ENCODE measurements at places on chromosomes 4 and X. TPM values are rescaled to one million over a fixed set of nuclear protein-coding genes. Genes with fewer than 3 reads are reported as not detected.

DNA sequence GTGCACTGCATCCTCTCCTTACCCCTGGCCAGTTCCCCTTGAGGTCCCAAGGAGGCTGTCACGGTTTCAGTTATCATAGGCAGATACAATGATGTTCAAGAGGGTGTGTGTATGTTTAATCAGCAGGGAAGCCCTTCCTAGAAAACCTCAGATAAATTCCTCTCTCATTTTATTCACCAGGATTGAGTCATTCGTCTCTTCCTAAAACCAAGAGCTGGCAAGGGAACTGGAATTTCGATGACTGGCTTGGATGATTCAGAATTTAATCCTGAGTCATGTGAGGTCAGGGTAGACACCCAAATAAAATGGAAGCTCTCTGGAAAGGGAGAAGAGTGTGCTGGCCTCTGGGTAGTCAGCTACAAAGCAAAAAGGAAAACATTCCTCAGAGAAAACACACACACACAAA lies 106.2 kb upstream of the RAPGEF2 start:
- no peaks in the 10 kb centered on the region for H3K36me3 ChIP-seq
- no peaks in the 10 kb centered on the region for H3K27me3 ChIP-seq
- H3K4me1 ChIP-seq, result no peaks in the 10 kb centered on the region
- no peak overlapping the region for H3K4me3 ChIP-seq

The PAGE5 gene
- total RNA-seq, result not detected

The OCIAD1 gene
- 262 TPM for total RNA-seq

DNA sequence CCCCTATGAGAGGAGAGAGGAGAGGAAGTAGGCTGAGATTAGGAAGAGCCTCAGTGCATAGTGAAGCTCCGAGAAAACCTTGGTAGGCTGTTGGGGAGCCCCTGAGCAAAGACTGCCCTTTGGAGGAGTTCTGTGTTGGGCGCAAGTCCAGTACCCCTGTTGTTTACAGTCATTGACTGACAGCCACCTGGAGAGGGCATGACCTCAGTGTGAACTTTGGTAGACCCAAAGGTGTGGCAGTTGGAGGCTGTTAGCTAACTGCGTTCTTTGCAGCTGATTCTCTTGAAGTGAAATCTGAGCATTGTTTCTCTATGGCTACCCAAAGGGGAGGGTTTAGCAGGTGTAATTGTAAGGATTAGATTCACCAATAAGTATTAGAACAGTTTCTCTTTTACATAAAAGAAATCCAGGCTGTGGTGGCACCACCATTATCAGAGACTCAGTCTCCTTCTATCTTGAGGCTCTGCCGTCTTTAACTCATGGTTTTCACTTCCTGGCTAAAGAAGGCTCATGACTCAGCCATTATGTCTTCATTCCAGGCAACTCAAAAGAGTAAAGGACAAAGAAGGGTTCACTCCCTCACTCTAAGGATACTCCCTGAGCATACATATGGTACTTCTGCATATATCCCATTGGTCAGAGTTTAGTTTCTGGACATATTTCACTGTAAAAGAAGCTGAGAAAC lies 33.4 kb downstream of the ANXA3 start:
- H3K4me1 ChIP-seq, result no peaks in the 10 kb centered on the region
- H3K27ac ChIP-seq, result no peak overlapping the region
- H3K36me3 ChIP-seq, result no peaks in the 10 kb centered on the region
- no peak for DNase-seq
- H3K27me3 ChIP-seq, result no peaks in the 10 kb centered on the region
- no peak overlapping the region for H3K4me3 ChIP-seq

The EDNRA gene
- 50.6 TPM for total RNA-seq

DNA sequence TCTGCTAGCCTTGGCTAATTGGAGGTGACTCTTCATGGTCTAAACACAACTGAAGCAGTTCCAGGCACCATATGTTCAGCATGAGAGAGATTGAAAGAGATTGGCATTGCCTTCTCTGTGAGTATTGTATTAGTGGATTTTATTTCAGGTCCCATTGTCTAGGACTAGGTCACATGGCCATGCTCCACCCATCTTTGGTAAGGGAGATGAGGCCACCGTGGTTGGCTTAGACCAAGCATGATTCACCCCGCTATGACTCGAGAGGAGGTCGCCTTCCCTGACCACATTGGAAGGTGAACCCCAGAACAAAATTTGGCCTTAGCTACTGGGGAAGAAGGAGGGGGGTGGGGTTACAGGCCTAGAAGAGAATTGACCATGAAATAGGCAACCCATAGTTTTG lies 109.9 kb upstream of the BCOR start:
- H3K27me3 ChIP-seq, result no peaks in the 10 kb centered on the region
- H3K36me3 ChIP-seq, result no peaks in the 10 kb centered on the region
- no peak for DNase-seq
- H3K4me1 ChIP-seq, result no peaks in the 10 kb centered on the region

- H3K27me3 ChIP-seq, result no peaks in the 10 kb centered on the region
- no peak for DNase-seq
- no peak overlapping the region for H3K4me3 ChIP-seq
- no peaks in the 10 kb centered on the region for H3K36me3 ChIP-seq
Measured at GRCh38 chr4:78809928-78810835, 34.0 kb downstream of the BMP2K start.

- no peak for DNase-seq
- H3K4me3 ChIP-seq, result no peak overlapping the region
- H3K27me3 ChIP-seq, result no peaks in the 10 kb centered on the region
- H3K27ac ChIP-seq, result no peak overlapping the region
Measured at GRCh38 chr4:17635056-17635455, 20.6 kb downstream of the MED28 start.

DNA sequence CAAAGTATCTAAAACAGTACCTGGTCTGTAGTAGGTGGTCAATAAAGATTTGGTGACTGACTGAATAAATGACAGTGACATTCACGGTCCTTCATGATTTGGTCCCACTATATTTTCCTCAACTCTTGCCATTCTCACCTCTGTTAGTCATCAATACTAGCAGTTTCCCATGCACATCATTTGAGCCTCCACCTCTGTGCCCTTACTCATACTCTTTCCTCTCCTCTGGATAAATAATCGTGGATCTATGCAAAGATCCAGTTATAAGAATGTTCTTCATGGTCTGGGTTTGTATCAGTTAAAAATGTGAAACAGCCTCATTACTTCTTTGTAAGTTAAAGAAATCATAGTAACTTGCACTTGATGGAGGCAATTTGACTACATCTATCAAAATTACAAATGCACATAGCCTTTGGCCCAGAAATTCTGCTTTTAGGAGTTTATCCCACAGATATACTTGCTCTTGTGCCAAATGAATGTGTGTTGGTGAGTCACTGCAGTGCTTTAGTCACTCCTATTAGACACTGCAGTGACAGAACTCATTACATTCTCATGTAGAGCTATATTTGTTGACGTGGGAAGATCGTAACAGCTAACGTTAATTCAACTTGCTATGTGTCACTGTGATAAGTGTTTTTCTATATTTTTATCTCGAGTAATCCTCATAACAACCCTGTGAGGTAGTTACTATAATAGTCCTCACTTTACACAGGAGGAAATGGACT lies 121.9 kb upstream of the SMIM10 start:
- no peaks in the 10 kb centered on the region for H3K4me1 ChIP-seq
- H3K27me3 ChIP-seq, result no peaks in the 10 kb centered on the region
- no peaks in the 10 kb centered on the region for H3K36me3 ChIP-seq
- no peak overlapping the region for H3K4me3 ChIP-seq
- DNase-seq, result no peak

The CCDC120 gene
- 1.6 TPM for total RNA-seq

DNA sequence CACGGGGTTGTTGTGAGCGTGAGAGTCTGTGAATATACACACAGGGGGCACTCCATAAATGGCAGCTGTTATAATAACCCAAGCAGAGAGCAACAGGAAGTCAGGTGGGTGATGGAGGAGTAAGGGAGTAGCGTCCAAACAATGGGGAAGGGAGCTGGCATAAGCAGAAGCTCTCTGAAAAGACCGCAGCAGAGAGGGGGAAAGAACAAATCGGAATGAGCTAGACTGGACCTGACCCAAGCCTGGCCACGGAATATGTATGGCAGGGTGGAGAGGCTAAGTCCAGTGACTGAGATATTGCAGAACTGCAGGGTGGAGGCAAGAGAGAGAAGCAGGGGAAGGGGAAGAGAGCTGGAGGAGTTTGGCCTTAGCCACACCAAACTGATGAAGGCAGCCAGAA lies 6.5 kb upstream of the GJB1 start:
- no peaks in the 10 kb centered on the region for H3K4me1 ChIP-seq
- no peaks in the 10 kb centered on the region for H3K36me3 ChIP-seq
- H3K4me3 ChIP-seq, result no peak overlapping the region
- no peak for DNase-seq
- no peaks in the 10 kb centered on the region for H3K27me3 ChIP-seq

The GPR143 gene
- total RNA-seq, result 3.7 TPM

The ANK2 gene
- 512 TPM for total RNA-seq

- H3K4me1 ChIP-seq, result no peaks in the 10 kb centered on the region
- no peak overlapping the region for H3K27ac ChIP-seq
- no peak overlapping the region for H3K4me3 ChIP-seq
- no peaks in the 10 kb centered on the region for H3K36me3 ChIP-seq
- peaks cover 2% of the 10 kb centered on the region for H3K27me3 ChIP-seq
- DNase-seq, result no peak
Measured at GRCh38 chr4:140515423-140515822, 8.5 kb upstream of the ELMOD2 start.

- H3K27ac ChIP-seq, result no peak overlapping the region
- H3K27me3 ChIP-seq, result peaks cover 11% of the 10 kb centered on the region
- no peaks in the 10 kb centered on the region for H3K36me3 ChIP-seq
- DNase-seq, result no peak
- no peak overlapping the region for H3K4me3 ChIP-seq
Measured at GRCh38 chr4:1446502-1447386, 40.5 kb upstream of the NKX1-1 start.

DNA sequence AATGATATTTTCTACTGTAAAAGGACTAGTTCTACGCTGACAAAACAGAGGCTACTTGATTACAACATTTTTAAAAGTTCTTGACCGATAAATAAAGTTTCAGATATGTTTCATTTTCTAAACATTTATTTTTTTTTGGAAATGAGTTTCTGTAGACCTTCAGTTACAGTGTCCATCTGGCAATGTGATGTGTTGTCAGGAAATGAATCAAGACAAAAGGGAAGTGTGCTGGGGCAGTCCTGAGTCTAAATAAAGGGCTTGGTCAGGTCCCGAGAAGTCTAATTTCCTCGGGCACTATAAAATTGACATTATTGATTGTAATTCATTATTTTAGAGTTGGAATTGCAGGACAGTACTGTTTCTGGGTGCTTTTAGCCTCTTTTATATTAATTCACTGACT lies 57.0 kb upstream of the FTHL17 start:
- H3K27ac ChIP-seq, result no peak overlapping the region
- H3K27me3 ChIP-seq, result peaks cover 2% of the 10 kb centered on the region
- no peaks in the 10 kb centered on the region for H3K4me1 ChIP-seq

The PLAC8 gene
- 1.1 TPM for total RNA-seq

DNA sequence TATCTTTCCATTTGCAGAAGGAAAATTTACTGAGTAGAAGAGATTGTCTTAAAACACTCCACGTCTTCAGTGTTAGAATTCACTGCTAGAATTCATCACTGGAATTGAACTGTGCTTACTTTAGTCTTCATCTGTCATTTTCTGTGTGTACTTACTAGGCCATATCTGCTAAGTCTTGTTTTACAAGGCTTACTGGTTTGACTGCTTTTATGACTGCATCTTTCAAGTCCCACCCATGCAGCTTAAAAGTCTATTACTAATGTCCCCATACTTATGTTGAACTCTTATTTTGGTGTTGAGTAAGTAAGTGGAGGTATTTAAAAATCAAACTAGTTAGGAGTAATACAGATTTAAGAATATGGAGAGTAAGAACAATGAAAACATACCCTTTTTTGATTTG lies 14.6 kb downstream of the CLCN3 start:
- no peak for DNase-seq
- H3K4me1 ChIP-seq, result no peaks in the 10 kb centered on the region
- no peaks in the 10 kb centered on the region for H3K27me3 ChIP-seq
- no peak overlapping the region for H3K27ac ChIP-seq
- no peak overlapping the region for H3K4me3 ChIP-seq
- H3K36me3 ChIP-seq, result peaks cover 3% of the 10 kb centered on the region

The XAGE1A gene
- not detected for total RNA-seq

The CCKAR gene
- 1.3 TPM for total RNA-seq

The BANK1 gene
- total RNA-seq, result 0.61 TPM

DNA sequence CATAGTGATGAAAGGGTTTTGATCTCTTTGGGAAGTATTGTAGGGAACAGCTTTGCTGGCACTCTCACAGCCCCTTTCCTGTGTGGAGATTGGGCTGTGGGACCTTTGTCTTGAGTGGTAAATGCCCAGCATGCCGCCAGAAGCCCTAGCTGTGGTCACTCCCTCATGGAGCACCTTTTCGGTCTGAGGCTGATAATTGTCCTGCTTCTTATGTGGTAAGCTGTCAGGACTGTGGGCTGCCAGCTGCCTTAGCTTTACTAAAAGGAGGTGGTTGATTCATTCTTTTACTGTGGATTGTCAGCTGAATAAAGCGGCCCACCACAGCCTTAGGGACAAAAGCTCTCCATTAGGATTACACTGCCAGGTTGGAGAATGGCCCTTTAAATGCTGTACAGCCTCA lies 7.1 kb downstream of the PASD1 start:
- H3K27me3 ChIP-seq, result no peaks in the 10 kb centered on the region
- H3K27ac ChIP-seq, result no peak overlapping the region
- no peak overlapping the region for H3K4me3 ChIP-seq
- peak; percentile 40 for DNase-seq

DNA sequence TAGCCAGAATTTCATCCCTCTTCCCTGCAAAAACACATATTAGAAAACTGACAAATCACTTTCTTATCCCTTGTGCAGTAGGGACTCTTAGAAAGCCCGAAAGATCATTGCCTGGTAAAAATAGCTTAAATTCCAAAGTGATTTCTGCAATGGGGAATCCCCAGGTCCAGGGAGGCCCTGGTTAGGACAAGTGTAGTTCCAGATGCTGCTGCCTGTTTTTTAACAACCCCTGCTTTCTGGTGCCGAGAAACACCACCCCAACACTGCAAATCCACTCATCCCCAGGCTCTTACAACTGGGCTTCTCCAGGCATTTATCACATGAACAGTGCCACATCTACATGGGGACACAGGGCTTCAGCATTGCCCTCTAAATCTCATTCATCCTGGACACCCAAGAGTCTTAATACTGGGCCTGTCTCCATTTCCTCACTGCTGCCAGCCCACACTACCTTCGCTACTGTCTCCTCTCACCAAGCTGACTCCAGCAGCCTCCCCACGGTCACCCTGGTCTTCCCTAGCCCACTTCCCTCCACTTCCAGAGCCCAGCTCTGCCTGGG lies 112.2 kb upstream of the PSAPL1 start:
- H3K36me3 ChIP-seq, result no peaks in the 10 kb centered on the region
- DNase-seq, result no peak
- no peak overlapping the region for H3K27ac ChIP-seq
- peaks cover 6% of the 10 kb centered on the region for H3K4me1 ChIP-seq
- no peak overlapping the region for H3K4me3 ChIP-seq
- no peaks in the 10 kb centered on the region for H3K27me3 ChIP-seq

- no peaks in the 10 kb centered on the region for H3K27me3 ChIP-seq
- no peaks in the 10 kb centered on the region for H3K36me3 ChIP-seq
- no peak overlapping the region for H3K27ac ChIP-seq
- H3K4me1 ChIP-seq, result no peaks in the 10 kb centered on the region
Measured at GRCh38 chr4:163680386-163681098, 186.1 kb downstream of the TMA16 start.

The MAGEA9B gene
- total RNA-seq, result not detected

The GPC3 gene
- 109 TPM for total RNA-seq
